ENCODE measurements at places on chromosomes 3 and 15.

DNA sequence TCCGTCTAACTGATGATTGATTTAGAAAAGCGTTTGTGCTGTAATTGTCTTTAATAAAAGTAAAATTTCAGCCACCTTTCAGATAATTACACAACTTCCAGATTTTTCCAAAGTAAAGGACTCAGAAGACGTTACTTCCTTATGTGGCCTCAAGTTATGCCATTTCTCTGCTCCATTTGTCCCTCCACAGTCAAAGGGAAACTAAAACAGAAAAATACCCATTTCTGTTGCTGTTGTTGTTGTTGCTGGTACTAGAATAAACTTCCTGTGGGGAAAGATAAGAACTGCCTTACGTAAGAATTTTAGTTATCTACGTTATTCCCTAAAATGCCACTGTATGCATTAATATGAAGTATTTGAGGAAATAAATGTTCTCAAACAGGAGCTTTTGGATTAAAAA lies 153.9 kb downstream of the P3H2 start:
- no peak for DNase-seq

GRCh38 chr3:146557745-146558144 lies 13.3 kb upstream of the PLSCR1 start:
- DNase-seq = no peak

DNA sequence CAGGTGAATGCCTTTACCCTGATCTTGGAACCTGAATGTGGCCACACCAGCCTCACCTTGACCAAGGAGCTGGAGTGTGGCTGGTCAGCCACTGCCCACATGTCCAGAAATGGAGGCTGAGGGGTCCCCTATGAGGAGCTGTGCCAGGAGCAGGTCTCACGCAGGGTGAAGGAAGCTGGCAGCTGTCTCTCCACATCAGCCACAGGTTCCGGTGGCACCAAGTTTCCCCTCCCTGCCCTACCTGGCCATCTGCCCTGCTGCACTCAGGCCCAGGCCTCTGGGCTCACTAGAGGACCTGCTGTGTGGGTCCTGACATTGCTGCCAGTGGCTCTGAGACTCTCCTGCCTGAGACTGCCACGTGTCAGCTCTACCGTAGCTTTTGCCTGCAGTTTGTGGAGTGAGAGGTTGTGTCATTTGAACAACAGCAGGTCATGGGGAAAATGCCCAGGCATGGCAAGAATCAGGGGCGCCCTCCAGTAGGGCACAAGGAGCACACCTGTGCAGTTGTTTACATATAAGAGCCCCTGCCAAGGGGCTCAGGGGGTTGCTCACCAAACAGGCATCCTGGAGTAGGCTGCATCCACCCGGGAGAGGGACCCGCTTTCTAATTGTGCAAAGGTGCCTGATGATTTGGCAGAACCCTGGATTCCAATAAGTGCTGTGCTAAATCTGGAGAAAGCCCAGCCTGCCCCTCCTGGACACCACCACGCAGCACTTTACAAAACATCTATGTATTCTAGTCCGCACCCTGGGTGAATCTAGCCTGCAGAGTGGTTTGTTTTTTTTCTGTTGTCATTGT lies 258.5 kb upstream of the TLE3 start:
- DNase-seq = no peak

DNA sequence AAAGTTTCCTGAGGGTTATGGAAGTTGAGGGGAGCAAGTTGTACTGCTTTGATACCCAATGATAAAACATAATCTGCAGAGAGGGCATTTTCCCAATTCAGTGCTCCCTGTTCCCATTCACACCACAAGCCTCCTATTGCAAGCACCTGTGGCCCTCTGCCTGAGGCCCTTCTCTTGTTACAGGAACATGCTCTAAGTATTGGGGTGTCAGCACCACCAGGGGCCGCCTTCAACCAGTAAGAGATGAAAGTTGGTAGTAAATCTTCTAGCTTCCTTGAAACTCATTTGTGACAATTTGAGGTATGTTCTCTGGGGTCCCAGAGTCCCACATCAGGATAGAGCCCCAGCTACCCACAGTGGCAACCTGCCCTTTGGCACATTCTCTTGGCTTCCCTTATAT lies 265.4 kb upstream of the ARHGEF26 start:
- DNase-seq = no peak

DNA sequence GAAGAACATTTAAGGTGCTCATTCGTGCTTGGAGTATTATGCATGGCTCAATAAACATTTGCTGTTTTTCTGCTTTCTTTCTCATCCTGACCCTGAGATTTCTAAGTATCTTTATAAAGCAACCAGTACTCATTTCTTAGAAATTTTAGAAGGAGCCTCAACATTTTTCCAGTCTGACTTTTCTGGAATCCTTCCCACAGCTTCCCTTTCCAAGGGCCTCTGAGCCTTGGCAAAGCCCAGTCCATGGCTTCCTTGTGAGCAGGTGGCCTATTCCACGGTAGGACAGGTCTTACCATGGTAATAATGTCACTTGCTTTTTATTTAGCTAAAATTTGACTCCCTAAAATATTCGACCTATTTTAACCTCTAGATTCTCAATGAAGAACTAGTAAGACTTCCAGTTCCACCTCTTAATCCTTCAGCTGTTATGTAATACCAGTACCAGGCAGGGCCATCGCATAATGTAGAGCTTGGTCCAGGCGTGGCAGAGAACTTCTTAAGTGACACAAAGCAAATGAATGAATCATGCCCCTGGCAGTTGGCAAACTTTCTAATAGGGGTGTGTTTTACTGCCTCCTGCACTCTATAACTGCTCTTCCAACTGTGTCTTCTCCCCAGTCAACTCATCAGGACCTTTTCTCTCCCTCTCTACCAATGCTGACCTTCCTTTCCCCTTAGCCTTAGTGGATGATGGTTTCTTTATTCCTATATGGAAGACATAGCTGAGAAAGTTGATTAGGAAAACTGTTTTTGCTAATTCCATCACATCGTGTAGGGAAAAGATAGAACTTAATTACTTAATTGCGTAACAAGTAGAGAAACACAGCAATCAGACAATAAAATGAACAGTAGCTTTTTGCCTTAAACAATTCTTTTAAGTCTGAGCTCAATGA lies 894 bp upstream of the TM4SF4 start:
- peak; percentile 18 for DNase-seq

DNA sequence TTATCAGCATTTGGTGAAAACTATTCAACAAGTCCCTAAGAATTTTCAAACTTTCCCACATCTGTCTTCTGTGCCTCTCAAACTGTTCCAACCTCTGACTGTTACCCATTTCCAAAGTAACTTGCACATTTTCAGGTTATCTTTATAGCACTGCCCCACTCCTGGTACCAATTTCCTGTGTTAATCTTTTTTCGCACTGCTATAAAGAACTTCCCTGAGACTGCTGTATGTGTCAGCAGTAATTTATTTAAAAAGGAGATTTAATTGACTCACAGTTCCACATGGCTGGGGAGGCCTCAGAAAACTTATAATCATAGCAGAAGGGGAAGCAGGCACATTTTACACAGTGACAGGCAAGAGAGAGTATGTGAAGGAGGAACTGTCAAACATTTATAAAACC lies 310.9 kb upstream of the SLITRK3 start:
- no peak for DNase-seq

Measured in skin of body (tissue), 3 donors.